ENCODE measurements at places on chromosomes 5 and 9. TPM values are rescaled to one million over a fixed set of nuclear protein-coding genes. Genes with fewer than 3 reads are reported as not detected.

- no peak for DNase-seq
Observed at GRCh38 chr5:111194925-111195324, 29.3 kb upstream of the CAMK4 start.

- no peak for DNase-seq
Observed at GRCh38 chr9:2655411-2655901, 33.9 kb downstream of the VLDLR start.

GRCh38 chr9:106069241-106069640, 374.9 kb downstream of the TMEM38B start:
- no peak for DNase-seq

- peak; percentile 92 for DNase-seq
Observed at GRCh38 chr5:177500685-177501522, 3.5 kb upstream of the PDLIM7 start.

DNA sequence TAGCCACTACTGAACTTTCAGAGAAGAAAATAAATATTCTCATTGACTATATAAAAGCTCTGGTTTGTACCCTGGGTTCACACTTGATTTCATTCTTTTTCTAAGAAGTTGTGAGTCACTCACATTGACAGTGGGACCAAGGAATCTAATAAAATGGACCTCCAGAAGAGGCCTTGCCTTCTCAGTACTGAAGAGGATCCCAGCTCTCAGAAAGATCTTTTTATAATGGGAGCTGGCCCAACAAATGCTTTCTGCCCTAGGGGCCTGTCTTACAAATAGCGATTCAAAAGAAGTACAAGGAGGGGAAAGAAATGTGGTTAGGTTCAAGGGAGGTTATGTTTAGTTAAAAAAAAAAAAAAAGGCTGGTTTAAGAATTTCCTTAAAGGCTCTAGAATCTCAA, 237.9 kb downstream of the ISL1 start:
- DNase-seq, result no peak

DNA sequence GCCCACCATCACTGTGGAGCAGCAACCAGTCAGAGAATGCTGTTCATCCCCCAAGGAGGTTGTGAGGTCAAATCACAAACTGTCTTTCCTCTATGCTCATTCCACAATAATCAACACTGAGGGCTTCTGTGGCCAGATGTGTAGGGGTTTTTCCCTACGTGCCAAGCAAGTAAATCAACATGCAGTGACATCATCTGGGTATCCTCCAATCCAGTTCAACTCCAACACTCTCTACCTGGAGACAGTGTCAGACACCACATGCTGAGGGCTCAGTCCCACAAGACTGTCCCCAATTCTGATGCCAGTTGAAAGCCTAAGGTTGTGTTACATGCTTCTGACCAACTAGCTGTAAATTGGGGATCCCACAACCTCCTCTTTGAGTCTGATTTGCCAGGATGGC, 57.3 kb upstream of the DMRT1 start:
- DNase-seq, result no peak

DNA sequence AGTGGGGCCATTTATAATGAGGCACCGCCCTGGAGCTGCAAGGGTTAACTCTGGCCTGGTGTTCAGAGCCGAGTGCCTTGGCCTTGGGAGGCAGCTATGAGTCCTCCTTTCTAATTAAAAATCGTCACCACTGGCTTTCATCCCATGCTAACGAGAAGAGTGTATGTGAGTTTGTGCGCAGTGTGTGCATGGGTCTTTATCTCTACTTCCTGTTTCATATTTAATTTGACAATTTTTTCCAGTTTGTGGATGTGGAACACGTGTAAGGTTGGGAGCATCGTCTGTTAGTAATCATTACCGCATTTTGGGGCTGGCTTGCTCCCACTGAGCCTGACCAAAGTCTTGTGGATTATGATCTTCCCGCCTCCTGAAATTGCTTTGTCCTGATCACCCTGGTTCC, 76.4 kb downstream of the NDFIP1 start:
- no peak for DNase-seq

GRCh38 chr5:167626341-167627123, 664.9 kb upstream of the WWC1 start:
- no peak for DNase-seq

NSMF gene
- 11.2 TPM for total RNA-seq

SH3TC2 gene
- total RNA-seq, result 0.96 TPM

DNA sequence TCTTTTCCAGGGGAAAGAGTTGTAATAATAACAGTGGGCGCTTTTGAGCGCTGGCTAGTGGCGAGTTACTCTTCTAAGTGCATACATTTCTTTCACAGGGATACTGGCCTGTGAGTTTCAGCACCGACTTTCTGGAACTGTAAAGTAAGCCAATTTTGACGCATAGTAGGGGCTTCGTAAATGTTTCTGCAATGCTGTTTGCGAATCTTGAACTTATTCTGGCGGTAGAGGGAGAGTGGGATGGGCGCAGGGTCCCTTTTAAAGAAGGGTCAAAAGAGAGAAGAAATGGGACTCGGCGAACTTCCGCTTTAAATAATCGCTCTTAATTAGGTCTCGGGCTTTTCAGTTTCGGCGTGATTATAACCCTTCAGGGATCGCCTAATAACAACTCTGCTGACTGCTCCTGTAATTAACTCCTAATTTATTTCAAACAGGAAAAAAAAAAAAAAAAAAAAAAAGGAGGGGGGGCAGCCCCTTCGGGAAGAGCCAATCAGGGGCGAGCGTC, 351 bp upstream of the MSX2 start:
- no peak for DNase-seq

DNA sequence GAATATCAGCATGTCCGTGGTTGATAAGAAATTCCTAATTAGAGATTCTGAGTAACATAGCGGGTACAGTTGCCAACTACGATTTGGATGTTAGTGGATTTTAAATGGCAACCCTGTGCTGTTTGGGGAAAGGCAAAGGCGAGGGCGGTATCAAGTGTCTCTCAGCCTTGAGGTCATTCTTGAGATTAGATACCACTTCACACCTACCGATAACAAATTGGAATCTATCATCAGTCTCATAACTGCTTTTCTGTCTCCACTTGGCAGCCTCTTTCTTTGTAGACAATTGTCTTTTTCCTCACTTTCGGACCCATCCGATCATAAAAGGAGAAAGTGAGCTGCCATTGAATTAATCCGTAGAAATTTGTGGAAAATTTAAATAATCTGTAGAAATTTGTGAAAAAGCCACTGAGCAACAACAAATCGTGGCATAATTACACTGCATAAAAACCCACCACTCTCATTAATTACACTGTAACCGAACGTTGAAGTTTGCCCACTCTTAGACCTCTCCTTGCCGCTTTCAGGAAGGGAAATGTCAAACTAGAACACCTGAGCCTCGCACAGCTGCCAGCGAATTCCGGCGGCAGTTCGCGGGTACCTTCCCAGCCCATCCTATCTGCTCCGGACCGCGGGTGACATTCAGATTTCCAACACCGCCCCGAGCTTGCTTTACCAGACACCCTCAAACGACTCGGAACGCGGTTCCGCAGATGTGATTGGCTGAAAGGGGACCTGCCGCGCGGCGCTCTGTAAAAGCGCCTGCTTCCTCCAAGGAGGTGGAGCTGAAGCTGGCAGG, 849 bp upstream of the RGMB start:
- peak; percentile 77 for DNase-seq
